Activated naive CD8-positive, alpha-beta T cell treated with anti-CD3 and anti-CD28 coated beads, Interleukin-2, amount 10 ng/mL, durations not matched to agents 7 days and 5 days (primary cell): ENCODE measurements at places on chromosomes 13 and 19. TPM values are rescaled to one million over a fixed set of nuclear protein-coding genes. Genes with fewer than 3 reads are reported as not detected.

GRCh38 chr13:24099490-24099889, 61.0 kb upstream of the SPATA13 start:
- no peak for DNase-seq

GRCh38 chr13:114140131-114140905, 7.9 kb upstream of the RASA3 start:
- peak; percentile 35 for DNase-seq

DNA sequence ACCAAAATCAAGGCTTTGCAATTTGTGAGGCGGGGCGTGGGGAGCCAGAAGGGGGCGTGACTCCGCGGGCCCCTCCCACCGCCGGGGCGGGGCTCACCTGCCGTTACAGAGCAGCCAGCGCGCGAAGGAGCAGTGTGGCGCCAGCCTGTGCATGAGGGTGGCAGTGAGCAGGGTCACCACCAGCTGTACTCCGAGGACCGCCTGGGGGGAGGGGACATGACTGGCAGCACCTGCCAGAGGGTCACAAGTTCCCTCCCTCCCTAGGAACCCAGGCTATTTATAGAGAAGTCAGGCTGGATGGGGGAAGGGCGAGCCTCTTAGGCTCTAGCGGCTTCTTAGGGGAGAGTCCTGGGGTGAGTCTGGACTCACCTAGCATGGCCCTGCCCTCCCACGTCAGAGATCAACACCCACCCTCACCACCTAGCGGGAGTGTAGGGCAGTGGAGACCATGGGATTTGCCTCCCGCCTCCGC, 3.6 kb downstream of the TMEM161A start:
- DNase-seq = no peak

ZNF793 gene
- 11.1 TPM for total RNA-seq

- no peak for DNase-seq
Measured at GRCh38 chr13:91313581-91313980, 33.9 kb upstream of the MIR17HG start.

GRCh38 chr19:53308339-53308811, 25.2 kb upstream of the ZNF845 start:
- peak; percentile 37 for DNase-seq

OR7D4 gene
- total RNA-seq = not detected

- DNase-seq = no peak
Measured at GRCh38 chr13:28041031-28041461, 52.6 kb upstream of the URAD start.

DNA sequence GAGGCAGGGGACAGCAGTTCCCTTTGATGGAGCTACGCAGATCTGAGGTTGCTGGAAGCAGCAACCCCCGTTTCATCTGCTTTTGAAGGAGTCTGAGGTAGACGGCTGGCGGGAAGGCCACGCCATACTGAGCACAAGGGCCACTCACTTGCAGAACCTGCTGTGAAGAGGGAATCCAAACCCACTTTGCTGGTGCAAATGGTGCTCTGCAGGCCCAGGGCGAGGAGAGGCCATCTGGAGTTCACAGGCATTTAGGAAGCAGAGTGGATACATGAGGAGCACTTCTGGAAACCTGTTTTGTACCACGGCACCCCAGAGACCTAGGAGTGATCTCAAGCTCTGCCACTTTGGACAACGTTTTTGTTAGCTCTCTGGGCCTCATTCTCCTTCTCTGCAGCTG, 227.8 kb downstream of the UQCRFS1 start:
- DNase-seq = no peak
